Stimulated activated CD4-positive, alpha-beta T cell treated with anti-CD3 and anti-CD28 coated beads, Interleukin-2, amount 100 ng/mL, for 24 hours (primary cell): ENCODE measurements at places on chromosomes 1 and 21.
A peak's percentile ranks its signal among the peaks of the same experiment; 100 is the strongest.

DNA sequence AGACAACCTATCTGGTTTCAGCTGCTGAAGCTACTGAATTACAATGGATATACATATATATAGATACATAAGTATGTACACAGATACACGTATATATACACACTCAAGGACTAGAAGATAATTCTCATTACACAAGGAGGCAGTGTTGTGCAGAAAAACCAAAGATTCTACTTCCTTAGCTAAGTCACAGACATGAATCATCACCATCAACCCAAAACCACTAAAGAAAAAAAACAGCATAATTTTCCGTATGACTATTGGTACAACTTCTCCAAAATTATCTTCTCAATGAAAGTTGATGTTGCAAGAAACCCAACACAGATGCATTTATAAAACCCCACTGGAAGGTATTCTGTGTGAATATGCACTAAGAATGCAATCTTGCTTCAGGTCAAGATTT is 36.8 kb upstream of the RPF1 start:
- no peak for DNase-seq

DNA sequence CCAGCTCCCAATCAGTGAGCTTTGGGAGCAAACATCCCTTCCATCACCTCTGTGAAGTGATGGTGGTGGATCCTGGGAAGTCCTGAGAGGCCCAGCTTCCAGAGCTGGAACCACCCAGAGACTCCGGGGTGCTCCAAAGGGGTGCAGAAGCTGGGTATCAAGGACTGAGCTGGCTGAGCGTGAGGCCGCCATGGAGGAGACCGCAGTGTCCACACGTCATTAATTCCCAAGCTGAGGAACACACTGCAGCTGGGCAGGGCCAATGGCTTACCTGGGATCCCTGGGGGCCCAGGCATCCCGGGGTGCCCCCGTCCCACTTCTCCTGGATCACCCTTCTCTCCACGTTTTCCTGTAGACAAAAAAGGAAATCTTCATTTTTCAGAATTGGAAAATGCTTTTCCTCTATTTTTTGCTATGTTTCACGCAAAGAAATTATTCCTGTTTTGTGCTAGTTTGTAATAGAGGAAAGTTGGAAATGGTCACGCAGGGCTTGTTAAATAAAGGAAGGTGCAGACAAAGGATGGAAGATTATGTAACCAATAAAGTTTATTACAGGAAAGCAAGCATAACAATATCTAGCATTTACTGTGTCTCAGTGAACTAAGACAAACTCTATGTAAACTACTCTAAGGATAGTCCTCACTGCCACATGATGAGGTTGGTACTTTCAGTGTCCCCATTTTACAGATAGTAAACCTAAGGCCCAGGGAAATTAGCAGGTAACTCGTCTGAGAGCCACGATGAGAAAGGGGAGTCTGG is 15.4 kb downstream of the COL9A2 start:
- DNase-seq = no peak

DNA sequence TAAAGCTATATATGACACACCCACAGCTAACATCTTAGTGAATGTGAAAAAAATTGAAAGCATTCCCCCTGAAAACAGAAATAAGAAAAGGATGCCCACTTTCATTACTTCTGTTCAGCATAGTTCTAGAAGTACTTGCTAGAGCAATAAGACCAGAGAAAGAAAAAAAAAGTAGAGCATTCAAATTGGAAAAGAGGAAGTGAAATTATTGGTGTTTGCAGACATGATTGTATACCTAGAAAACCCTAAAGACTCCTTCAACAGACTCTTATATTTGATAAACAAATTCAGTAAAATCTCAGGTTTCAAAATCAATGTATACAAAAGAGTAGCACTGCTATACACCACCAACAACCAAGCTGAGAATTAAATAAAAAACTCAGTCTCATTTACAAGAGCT is 1461.0 kb downstream of the AMY1C start:
- no peak for DNase-seq

- DNase-seq = no peak
These were observed 57.1 kb upstream of the DR1 start for GRCh38 chr1:93288558-93288957.

- no peak for DNase-seq
These were observed 9.9 kb downstream of the CELF3 start for GRCh38 chr1:151706464-151707415.

- no peak for DNase-seq
These were observed 304.7 kb upstream of the PTBP2 start for GRCh38 chr1:96416701-96417444.

GRCh38 chr1:118842452-118843201 is 145.5 kb downstream of the TBX15 start:
- no peak for DNase-seq

DNA sequence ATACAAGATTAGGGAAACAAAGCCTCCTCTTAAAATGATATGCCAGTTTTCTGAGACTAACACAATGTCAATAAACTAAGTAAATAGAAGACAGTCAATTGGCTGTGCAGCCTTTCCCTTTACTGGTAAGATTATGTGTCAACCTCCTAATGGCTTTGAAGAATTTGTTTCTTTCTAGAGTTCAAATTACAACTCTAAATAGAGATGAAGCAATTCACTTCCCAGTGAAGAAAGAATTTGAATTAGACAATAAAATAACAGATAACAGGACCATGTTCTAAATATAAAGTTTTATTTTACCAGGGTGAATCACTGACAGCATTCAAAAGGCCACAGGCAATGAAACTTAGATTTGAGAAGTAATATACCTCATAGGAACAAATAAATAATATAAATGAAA is 680.3 kb downstream of the PLA2G4A start:
- DNase-seq = no peak

GRCh38 chr1:33163621-33164519 is 18.0 kb downstream of the TRIM62 start:
- no peak for DNase-seq

DNA sequence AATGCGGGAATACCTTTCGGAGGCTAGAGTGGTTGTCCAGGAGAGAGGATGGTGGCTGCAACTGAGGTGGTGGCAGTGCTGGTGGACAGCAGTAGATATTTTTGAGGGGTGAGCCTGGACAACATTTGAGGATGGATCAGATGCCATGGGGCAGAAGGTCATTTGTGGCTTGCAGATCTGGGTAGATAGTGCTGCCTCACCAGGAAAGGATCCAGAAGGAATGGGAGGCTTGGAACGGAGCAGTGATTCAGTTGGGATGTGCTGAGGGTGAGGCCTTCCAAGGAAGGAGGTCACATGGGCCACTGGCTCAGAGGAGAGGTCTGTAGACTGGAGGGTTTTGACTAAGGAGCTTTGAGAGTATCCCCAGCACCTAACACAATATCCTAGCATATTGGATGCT is 110.8 kb upstream of the KAZN start:
- DNase-seq = no peak

DNA sequence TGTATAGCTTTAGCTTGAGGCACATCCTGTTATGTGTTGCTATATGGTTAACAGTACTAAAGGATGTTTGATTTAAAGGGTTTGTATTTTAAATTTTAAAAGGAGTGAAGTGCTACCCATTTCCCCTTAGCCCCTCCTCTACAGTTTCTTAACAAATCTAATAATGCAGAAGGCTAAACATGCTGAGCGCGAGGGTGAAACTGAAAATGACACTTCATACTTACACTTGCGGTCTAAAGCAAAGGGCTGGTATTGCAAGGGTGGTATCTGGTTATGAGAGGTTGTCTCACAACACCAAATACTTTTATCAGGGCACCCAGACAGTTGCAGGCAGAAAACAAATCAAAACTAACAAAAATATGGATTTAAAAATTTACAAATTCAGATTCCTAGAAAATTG is 172.3 kb downstream of the SIPA1L2 start:
- peak; percentile 8 for DNase-seq

GRCh38 chr1:31346785-31347184 is 26.1 kb downstream of the FABP3 start:
- no peak for DNase-seq

GRCh38 chr1:226476648-226477319 is 68.9 kb upstream of the PARP1 start:
- no peak for DNase-seq

DNA sequence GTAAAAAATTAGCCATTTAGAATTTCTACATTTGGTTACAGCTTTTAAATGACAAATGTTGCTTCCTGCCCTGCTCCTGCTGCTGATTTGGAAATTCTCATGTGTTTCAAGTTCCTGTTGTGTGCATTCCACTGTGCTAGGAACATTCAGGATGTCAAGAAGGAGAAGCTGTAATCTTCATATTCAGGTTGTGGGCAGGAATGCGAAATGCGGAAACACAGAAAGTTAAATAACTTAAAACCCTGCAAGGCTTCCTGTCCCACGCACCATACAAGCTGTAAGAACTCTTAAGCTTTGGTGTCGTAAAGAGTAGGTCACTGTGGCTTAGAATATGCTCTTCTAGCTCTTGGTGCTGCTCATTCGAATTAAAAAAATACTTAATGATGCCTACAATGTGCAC is 52.6 kb downstream of the S100B start:
- no peak for DNase-seq

DNA sequence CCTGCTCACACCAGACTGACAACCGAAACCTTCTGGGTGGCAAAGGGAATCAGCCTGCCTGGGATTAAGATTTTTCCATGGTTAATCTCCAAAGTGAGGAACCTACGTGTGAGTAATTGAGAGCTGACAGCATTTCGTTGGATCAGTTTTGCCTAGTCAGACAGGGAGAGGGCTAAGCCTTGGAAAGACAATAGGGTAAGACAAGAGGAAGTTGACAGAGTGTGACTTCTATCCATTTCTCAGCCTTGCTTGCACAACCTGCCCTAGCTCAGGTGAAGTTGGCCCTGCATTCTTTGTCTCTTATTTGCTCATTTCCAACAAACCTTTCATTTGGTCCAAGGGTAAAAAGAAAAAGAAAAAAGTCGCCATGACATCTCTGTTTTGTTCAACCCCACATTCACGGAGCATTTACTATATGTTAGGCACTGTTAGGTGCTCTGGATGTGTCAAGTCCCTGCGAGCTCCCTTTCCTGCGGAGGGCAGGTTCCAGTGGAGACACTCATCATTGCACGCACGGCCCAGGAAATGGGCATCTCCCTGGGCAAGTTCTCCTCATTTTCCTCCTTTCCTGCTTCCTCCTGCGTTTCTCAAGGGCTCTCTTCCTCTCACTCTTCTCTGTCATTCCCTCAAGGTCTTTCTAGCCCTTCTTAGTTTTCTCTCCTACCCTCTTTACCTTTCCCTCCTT is 23.3 kb downstream of the KIRREL1 start:
- DNase-seq = no peak

- no peak for DNase-seq
These were observed 204.6 kb downstream of the PTBP2 start for GRCh38 chr1:96926176-96926575.

- no peak for DNase-seq
These were observed 129.0 kb downstream of the APP start for GRCh38 chr21:26041431-26042180.

- DNase-seq = no peak
These were observed 46.8 kb upstream of the RUNX1 start for GRCh38 chr21:35095859-35096291.

DNA sequence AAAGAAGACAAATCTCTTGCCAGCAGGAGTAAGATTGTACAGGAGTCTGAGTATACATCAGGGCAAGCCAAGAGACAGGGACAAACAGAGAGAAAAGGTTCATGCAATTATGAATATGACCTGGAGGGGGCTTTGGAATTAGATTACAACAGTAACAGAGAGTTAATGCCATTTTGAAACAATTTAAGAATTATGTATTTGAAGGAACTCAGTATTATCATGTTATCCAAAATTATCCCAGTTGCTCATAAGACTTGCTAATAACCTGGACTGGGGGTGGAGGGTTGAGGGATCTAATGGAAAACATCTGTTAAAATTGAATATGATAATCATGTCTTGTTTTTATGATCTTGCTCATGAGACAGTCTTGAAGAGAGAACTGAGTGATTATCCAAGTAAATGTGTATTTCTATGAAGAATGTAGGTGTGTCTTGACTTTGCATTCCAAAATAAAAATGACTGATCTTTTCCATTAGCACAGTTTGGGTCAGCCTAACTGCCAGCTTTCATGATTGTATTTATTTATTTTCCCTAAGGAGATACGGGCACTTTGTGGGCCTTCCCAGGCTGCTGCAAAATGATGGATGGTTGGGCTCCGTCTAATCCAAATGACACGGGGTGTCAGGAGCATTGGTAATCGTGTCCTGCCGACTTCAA is 117.7 kb downstream of the ERG start:
- DNase-seq = no peak

GRCh38 chr1:169360415-169360814 is 7.2 kb downstream of the NME7 start:
- DNase-seq = no peak

GRCh38 chr1:224528900-224529299 is 87.2 kb upstream of the CNIH3 start:
- DNase-seq = no peak

DNA sequence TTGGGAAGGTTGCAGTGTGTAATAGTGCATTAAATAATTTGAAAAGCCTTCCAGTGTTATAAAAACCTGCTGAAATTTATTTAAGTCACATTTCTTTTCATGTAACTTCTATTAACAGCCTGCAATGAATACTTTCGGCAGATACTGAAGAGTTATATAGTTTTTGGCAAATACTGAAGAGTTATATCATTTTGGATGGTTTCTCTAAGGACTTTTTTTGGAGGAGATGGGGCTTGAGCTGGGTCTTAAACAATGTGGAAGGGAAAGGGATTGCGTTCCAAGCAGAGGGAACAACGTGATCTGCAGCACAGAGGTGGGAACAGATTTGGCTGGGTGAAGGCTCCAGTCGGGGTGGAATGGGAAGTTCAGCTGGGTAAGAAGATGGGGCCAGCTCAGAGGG is 39.8 kb downstream of the MTR start:
- no peak for DNase-seq

GRCh38 chr1:147245586-147246021 is 3.1 kb downstream of the CHD1L start:
- no peak for DNase-seq

GRCh38 chr1:153277852-153278251 is 18.4 kb downstream of the LORICRIN start:
- peak; percentile 45 for DNase-seq

- no peak for DNase-seq
These were observed 46.6 kb upstream of the DUSP10 start for GRCh38 chr1:221788466-221788865.

- DNase-seq = no peak
These were observed 40.3 kb downstream of the TRIM33 start for GRCh38 chr1:114470681-114471080.

DNA sequence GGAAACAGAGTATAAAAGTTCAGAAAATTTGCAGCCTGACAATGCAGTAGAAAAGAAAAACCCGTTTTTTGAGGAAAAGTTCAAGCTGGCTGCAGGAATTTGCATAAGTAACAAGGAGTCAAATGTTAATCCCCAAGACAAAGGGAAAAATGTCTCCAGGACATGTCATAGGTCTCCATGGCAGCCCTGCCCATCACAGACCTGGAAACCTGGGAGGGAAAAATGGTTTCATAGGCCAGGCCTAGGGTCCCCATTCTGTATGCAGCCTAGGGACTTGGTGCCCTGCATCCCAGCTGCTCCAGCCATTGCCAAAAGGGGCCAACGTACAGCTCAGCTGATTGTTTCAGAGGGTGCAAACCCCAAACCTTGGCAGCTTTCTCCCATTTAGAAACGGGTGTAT is 3.6 kb upstream of the KCNT2 start:
- DNase-seq = no peak
